ENCODE measurements at places on chromosomes 12 and 14.
A peak's percentile ranks its signal among the peaks of the same experiment; 100 is the strongest.

DNA sequence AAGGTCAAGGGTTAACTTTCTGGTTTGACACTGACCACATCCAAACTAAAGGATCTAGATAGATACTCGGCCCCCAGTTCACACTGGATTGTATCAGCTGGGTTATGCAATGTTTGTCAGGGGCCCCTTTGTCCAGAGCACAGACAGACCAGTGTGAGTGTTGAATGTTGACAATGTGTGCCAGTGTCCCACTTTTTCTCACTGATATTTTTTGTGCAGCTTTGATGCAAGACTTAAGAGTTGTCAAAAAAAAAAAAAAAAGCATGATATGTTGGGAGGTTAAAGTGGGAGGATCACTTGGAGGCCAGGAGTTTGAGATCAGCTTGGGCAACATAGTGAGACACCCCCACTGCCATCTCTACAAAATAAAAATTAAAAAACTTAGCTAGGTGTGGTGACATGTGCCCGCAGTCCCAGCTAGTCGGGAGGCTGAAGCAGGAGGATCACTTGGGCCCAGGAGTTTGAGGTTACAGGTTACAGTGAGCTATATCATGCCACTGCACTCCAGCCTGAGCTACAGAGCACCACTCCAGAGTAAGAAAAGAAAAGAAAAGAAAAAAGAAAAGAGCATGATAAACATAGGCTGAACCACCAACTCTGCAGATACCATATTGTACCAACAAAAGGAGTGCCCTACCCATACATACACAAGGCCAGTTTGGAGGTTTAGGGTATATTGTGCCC lies 97.5 kb downstream of the LGR5 start:
- no peak for ATAC-seq

GRCh38 chr14:102821252-102821651 lies 44.0 kb downstream of the TRAF3 start:
- no peak for ATAC-seq

DNA sequence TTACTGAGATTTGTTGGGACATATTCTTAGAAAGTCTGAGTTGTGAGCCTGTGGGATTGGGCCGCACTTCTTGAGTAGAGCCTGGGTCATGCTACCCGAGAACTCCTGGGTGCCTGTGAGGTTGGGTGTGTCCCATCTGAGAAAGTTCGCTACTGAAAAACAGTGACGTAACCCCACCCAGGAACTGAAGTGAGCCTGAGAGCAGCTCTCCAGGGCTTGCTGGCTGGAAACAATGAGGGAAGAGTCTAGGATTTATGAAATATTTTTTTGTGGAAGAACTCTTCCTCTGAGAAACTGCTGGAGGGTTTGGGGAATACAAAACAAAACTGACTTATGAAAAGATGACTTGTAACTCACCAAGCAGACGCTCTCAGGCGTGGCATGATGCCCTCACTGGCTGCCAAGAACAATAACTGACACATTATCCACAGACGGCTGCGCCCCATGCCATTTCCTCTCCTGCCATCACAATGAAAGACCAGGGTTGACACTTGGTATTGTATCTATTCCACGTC lies 69.2 kb downstream of the RASSF3 start:
- ATAC-seq: peak; percentile 58

DNA sequence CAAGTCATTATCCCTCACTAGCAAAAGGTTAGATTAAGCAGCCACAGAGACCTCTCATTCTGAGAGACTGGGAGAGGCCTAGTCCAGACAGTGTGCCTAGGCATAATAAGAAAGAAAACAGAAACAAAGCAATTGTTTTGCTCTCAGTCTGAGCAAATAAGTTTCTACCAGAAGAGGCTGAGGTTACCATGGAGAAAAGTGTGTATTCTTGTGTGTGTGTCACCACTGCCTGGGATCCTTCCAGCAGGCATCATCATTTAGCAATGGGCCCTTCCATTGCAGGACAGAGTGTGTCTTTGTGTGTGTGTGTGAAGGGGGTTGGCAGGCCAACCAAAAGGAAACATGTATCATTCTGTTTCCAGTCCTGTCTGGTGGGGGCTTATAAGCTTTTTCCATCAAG lies 3.7 kb downstream of the EFS start:
- ATAC-seq: peak; percentile 25

DNA sequence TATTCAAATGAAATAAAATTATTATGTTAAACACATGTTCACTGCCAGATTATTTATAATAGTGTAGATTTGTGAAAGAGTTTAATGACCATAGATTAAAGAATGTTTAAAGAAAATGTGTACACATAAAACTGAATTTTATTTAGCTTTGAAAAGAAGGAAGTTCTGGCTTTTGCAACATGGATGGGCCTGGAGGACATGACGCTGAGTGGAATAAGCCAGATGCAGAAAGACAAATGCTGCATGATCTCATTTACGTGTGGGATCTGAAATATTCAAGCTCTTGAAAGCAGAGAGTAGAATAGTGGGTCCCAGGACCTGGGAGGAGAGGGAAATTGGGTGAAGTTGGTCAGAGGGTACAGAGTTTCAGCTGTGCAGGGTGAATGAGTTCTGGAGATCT lies 1261.2 kb downstream of the TMEM121 start:
- ATAC-seq: no peak

- ATAC-seq: no peak
Observed at GRCh38 chr14:60211153-60211552, 37.9 kb upstream of the PPM1A start.

All from activated CD4-positive, CD25-positive, alpha-beta regulatory T cell treated with anti-CD3 and anti-CD28 coated beads, Interleukin-2, amount 50 U/mL, for 24 hours (primary cell).